ENCODE measurements at places on chromosomes 6 and 20. TPM values are rescaled to one million over a fixed set of nuclear protein-coding genes. Genes with fewer than 3 reads are reported as not detected.

The KCNQ5 gene
- 0.43 TPM for total RNA-seq

The OR2H2 gene
- total RNA-seq: not detected

- peak; percentile 60 for DNase-seq
- no peaks in the 10 kb centered on the region for H3K27me3 ChIP-seq
- H3K27ac ChIP-seq: peak overlapping the region; percentile 79
- H3K4me3 ChIP-seq: peak overlapping the region; percentile 79
Observed at GRCh38 chr6:158817728-158818580, 1.2 kb downstream of the EZR start.

- H3K4me1 ChIP-seq: no peaks in the 10 kb centered on the region
- H3K36me3 ChIP-seq: no peaks in the 10 kb centered on the region
- H3K4me3 ChIP-seq: no peak overlapping the region
- peaks cover 11% of the 10 kb centered on the region for H3K27me3 ChIP-seq
Observed at GRCh38 chr20:57124800-57125517, 141.5 kb downstream of the BMP7 start.

DNA sequence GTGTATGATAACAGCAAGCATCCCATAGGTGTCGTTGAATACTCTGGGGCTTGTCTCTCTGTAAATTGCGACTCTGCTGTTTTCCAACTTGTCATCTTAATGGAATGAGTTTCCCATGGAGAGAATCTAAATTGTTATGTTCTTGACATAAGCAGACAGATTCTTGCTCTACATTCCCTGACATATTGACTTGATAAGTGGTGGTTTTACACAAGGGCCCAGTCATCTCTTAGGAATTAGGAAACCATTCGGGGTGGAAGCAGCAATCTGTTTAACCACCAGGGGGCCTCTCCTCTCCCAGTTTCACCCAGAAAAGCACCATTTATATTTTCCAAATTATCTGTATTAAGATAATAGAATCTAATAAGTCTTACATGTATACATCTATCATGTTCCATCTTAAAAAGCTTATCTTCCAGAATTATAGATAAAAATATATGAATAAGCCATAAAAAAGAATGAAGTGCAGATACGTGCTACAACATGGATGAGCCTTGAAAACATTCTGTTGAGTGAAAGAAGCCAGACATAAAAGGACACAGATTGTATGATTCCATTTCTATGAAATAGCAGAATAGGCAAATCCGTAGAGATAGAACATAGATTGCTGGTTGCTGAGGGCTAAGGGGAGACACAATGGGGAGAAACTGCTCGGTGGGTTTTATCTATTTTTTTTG is 23.1 kb upstream of the MROH8 start:
- peaks cover 53% of the 10 kb centered on the region for H3K36me3 ChIP-seq
- H3K4me3 ChIP-seq: peak overlapping the region; percentile 20
- peak overlapping the region; percentile 91 for H3K27ac ChIP-seq
- peaks cover 15% of the 10 kb centered on the region for H3K4me1 ChIP-seq
- no peaks in the 10 kb centered on the region for H3K27me3 ChIP-seq

- H3K27ac ChIP-seq: no peak overlapping the region
- H3K4me1 ChIP-seq: no peaks in the 10 kb centered on the region
- no peak for DNase-seq
- no peaks in the 10 kb centered on the region for H3K27me3 ChIP-seq
- H3K4me3 ChIP-seq: no peak overlapping the region
- no peaks in the 10 kb centered on the region for H3K36me3 ChIP-seq
Observed at GRCh38 chr6:74287441-74287840, 591.4 kb downstream of the CD109 start.

- H3K27me3 ChIP-seq: no peaks in the 10 kb centered on the region
- H3K4me1 ChIP-seq: no peaks in the 10 kb centered on the region
- DNase-seq: no peak
- no peak overlapping the region for H3K27ac ChIP-seq
Observed at GRCh38 chr6:74879976-74880375, 325.9 kb downstream of the COL12A1 start.

DNA sequence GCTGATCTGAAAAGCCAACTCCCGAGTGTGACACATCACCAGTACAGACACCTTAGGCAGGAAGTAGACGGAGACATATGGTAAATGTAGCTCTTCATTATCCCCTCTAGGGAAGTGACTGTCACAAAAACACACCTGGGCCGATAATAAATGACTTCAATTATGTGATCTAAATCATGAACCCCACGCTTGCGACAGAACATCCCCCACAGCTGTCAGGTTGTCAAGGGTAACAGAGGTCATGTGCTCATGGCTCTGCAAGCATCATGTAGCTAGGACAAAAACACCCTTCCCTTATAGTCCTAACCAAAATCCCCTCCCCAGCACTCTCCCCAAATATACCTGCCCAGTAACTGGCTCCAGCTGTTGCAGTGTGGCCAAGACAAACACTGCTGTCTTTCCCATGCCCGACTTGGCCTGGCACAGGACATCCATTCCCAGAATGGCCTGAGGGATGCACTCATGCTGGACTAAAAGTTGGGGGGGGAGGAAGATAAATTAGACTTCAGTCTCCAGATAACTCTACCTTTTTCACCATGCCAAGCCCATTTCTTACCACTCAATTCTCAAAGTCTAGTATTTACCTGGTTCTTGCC is 2.9 kb downstream of the DDX39B start:
- H3K27ac ChIP-seq: no peak overlapping the region
- H3K27me3 ChIP-seq: no peaks in the 10 kb centered on the region
- peaks cover 29% of the 10 kb centered on the region for H3K4me1 ChIP-seq
- peak overlapping the region; percentile 84 for H3K4me3 ChIP-seq
- DNase-seq: no peak

GRCh38 chr6:108452711-108453195 is 108.0 kb upstream of the FOXO3 start:
- H3K36me3 ChIP-seq: no peaks in the 10 kb centered on the region
- DNase-seq: peak; percentile 76
- H3K27me3 ChIP-seq: no peaks in the 10 kb centered on the region
- no peak overlapping the region for H3K4me3 ChIP-seq
- peak overlapping the region; percentile 79 for H3K27ac ChIP-seq
- peaks cover 26% of the 10 kb centered on the region for H3K4me1 ChIP-seq

- no peaks in the 10 kb centered on the region for H3K36me3 ChIP-seq
- H3K27me3 ChIP-seq: no peaks in the 10 kb centered on the region
- DNase-seq: peak; percentile 35
Observed at GRCh38 chr6:3867641-3868502, 18.7 kb downstream of the FAM50B start.

DNA sequence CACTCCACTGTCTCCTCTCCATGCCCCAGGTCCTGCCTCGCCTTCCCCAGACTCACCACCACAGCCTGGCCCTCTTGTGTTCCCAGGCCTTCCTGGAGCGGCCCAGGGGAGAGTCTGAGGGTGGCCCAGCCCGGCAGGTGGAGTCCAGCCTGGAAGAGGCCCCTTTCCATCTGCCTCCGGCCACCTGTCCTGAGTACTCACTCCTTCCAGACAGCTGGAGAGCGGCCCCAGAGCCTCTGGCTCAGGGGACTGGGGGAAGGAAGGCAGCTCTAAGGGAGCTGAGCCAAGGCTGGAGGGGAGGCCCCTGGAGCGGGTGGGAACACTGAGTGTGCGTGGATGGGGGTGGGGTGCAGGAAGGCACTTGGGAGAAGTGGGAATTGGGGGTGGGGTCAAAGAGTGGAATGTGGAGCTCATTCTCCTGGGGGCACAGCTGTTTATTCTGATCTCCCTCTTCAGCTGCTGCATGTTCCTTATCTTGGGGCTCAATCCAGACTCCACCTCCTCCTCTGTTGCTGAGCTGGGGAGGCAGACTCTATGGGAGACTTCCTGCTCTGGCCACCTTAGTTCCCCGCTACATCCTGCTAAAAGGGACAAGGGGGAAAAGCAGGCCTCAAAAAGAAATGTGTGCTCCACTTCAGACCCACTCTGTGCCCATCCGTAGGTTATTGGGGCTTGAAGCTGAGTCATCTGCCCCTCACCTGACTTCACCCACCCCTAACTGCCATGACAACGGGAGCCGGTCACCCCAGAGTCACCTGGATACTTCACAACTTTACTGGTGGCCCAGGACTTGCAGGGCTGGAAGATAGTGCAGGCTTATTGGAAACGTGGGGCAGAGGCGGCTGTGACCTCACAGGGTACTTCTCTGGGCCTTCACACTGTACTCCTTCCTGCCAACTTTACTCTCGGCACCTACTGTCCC is 19.5 kb upstream of the TAF8 start:
- no peak overlapping the region for H3K4me3 ChIP-seq
- no peak overlapping the region for H3K27ac ChIP-seq
- H3K4me1 ChIP-seq: peaks cover 12% of the 10 kb centered on the region
- no peaks in the 10 kb centered on the region for H3K36me3 ChIP-seq

- peak; percentile 75 for DNase-seq
- peak overlapping the region; percentile 38 for H3K4me3 ChIP-seq
- peak overlapping the region; percentile 94 for H3K27ac ChIP-seq
- peaks cover 28% of the 10 kb centered on the region for H3K4me1 ChIP-seq
- no peaks in the 10 kb centered on the region for H3K27me3 ChIP-seq
Observed at GRCh38 chr20:51446656-51447055, 95.9 kb downstream of the NFATC2 start.

DNA sequence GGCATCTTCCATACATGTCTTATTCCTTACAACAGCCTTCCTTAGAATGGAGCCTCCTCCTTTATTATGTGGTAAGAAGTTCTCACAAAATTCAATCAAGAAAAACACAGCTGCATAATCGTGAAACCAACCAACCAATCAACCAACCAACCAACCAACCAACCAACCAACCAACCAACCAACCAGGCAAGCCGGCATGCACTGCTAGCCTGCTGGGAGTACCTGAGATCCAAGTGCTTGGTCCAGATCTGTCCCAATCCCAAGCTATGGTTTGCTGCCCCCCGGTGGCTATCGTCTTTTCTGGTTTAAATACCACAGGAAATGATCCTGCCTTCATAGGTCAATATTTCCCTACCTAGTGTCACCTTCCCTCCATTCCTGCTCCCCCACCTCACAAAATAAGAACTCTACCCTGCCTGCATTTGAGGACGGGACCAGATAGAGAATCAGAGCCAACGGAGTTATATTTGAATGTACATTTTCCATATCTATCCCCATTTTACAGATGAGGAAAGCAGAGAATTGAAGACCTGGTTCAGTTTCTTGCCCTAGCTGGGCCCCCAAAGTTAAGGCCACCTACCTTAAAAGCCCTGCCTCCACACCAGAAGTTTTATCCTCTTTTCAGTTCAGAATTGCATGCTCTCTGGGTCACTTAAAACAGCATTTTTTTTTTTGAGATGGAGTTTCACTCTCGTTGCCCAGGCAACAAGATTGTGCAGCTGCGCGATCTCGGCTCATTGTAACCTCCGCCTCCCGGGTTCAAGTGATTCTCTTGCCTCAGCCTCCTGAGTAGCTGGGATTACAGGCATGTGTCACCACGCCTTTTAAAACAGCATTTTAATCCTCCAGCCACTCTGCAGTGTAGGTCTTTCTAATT is 27.1 kb downstream of the RAB44 start:
- H3K4me3 ChIP-seq: no peak overlapping the region
- H3K27me3 ChIP-seq: no peaks in the 10 kb centered on the region
- no peaks in the 10 kb centered on the region for H3K4me1 ChIP-seq
- no peaks in the 10 kb centered on the region for H3K36me3 ChIP-seq
- DNase-seq: peak; percentile 27

- no peak overlapping the region for H3K27ac ChIP-seq
- H3K4me1 ChIP-seq: peaks cover 12% of the 10 kb centered on the region
- DNase-seq: peak; percentile 42
- no peaks in the 10 kb centered on the region for H3K36me3 ChIP-seq
Observed at GRCh38 chr6:5205877-5206850, 54.6 kb downstream of the LYRM4 start.

All from astrocyte (in vitro differentiated cells and primary cell).